ENCODE measurements at places on chromosomes 16 and 17.

DNA sequence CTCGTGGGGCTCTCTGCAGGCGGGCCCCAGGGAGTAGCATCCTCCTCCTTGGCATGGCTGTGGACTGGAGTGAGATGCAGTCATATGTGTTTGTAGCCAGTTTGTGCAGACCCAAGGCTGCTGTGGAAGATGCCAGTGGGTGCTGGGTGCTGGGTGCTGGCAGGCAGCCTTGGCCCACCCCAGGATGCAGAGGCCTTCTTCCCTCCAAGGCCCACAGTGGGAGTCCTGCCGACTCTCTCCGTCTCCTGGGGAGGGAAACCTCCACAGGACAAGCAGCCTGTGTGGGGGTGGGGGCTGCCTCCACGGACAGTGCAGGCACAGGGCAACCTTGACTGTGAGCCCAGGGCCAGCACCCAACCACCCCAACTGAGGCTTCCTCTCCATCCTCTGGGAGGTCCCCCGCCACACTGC lies 13.8 kb upstream of the TMEM92 start:
- no peak for DNase-seq

GRCh38 chr17:12537436-12537835 lies 128.3 kb upstream of the MYOCD start:
- no peak for DNase-seq

- no peak for DNase-seq
Observed at GRCh38 chr17:80060644-80061043, 24.2 kb downstream of the CCDC40 start.

DNA sequence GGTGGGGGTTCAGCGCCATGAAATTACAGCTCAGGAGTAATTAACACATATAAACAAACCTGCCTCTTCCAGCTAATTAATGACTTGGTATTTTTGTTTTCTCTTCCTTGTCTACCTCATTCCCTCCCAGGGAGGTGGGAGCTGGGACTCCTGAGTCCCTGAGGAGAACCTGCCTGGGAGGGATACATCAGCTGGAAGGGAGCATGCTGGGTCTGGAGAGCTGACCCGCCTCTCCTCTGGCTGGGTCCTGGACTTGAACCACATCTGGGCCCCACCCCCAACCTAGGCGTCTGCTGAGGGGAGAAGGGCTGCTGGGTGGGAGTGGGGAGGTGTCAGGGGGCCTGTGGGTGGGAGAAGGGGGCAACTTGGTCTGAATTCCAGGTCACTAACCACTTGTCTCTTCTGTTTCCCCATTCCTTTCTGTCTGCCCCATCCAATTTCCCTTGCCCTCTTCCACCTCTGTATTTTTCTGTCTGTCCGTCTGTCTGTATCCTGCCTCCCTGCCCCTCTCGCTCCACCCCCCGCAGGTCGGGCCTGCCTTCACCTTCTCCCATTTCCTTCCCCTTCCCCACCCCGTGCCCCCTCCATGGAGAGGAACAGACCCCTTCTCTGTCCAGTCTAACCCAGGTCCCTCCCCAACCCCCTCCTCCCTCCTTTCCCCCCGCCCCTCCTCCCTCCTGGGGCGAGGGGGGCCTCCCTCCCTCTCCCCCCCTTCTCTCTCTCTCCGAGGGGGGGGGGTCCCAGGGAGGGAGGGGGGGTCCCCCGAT lies at the start of gene NLGN2:
Gene NLGN2 (plus strand): TSS at position 361 of the 767 bp plus-strand sequence. CDS start 411 bp downstream, outside the sequence.
- no peak for DNase-seq

- DNase-seq: no peak
Observed at GRCh38 chr17:64091116-64091515, 38.8 kb downstream of the ERN1 start.

GRCh38 chr17:59038734-59039133 lies 67.9 kb downstream of the TRIM37 start:
- DNase-seq: no peak

GRCh38 chr16:50940275-50940854 lies 198.5 kb downstream of the CYLD start:
- no peak for DNase-seq

DNA sequence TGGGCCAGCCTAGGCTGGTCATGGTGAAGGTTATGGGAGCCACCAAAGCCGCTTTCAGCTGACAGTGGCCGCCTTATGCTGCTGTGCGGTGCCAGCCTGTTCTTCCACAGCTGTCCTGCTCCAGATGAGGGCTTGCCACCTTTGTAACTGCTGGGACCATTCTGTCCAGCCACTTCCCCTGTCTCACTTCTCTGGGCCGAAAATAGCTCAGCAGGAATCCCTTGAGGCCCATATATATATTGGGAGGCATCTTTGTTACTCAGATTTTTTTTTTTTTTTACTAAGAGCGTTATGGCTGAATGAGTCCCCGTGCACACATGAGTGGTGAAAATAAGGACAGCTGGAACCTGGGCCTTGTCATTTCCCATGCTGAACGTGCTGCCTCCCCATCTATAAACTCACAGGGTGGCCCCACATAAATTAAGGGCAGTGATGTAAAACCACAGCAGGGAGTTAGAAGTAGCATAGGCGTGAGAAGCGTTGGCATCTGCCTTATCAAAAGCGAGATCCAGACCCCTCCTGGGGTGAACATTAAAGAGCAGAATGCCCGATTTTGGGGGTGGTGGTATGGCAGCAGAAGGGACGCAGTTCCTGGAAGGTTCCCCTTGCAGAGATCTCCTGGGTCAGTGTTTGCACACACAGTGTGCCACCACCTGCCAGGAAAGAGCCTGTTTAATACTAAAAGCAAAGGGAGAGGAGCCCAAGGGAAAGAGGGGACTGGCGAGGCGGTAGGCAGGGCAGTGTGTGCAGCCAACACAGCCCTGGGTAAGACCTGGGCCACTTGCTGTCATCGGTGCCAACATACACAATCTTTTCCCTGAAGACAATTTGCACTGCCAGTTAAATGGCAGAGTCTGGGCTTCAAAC lies 57.8 kb downstream of the USP43 start:
- DNase-seq: no peak

- no peak for DNase-seq
Observed at GRCh38 chr17:21190078-21190477, 23.9 kb downstream of the TMEM11 start.

DNA sequence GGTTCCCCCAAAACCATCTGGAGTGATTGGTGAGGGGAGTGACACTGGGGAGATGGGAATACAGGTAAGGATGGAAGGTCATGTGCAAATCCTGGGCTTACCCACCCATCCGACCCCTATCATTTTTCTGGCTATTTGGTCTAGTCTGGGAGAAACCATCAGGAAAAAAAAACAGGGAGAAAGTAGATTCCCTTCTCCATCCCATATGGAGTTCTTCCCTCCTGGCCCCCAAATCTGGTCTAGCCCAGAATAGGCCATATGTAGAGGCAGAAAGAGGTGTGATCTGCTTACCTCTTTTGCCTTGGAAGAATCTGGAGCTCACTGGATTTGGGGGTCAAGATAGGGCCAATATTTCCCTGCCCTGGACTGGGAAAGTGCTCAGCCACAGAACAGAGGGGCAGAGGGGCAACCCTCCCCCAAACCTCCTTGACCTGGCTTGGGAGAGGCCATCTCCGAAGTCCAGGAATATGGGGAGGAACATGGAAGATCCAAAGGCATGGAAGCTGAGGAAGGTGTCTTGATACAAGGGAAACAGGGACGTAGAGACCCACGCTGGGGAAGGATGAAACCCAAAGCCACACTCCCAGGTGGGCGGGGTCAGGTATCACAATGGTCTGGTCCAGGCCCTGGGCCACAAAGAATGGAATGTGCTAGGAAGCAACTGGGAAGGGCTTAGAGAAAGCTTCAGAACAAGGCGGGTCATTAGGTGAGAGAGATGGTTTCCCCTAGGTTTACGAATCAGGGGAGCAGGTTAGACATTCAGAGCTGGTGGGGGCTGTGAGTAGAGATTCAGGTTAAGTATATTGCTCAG lies 16.2 kb downstream of the CHRNB1 start:
- no peak for DNase-seq

- no peak for DNase-seq
Observed at GRCh38 chr17:55334285-55334684, 69.5 kb downstream of the HLF start.

DNA sequence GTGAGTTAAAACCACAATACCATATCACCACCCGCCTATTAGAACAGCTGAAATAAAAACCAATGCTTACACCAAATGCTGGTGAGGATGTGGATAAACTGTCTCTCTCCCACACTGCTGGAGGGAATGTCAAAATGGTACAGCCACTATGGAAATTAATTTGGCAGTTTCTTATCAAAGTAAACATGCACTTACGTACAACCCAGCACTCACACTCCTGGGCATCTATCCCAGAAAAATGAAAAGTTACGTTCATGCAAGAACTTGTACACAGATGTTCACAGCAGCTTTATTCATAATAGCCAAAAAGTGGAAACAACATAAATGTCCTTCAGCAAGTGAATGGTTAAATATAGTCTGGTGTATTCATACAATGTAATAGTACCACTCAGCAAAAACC lies 173.2 kb upstream of the MYOCD start:
- DNase-seq: no peak

- no peak for DNase-seq
Observed at GRCh38 chr16:87295259-87295658, 21.9 kb downstream of the C16orf95 start.

- no peak for DNase-seq
Observed at GRCh38 chr17:64787921-64788271, 125.8 kb upstream of the SMURF2 start.

GRCh38 chr17:30275911-30276310 lies 15.8 kb downstream of the BLMH start:
- no peak for DNase-seq

DNA sequence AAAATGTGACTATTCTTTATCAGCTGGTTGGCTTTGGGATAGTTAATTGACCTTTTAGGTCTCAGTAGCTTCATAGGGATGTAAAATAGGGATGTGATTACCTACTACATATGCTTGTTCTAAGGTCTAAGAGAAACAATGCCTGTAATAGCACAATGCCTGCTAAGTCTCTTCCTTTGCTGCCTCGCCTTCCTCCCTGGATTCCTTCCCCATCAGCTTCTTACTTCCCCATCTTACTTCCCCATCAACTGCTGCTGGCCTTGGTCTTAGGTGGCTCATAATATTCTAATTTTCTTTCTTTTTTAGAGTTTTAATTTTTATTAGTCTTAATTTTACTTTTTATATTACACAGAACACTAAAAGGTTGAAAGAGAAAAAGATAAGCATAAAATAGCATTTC lies 59.2 kb upstream of the GOT2 start:
- DNase-seq: no peak

DNA sequence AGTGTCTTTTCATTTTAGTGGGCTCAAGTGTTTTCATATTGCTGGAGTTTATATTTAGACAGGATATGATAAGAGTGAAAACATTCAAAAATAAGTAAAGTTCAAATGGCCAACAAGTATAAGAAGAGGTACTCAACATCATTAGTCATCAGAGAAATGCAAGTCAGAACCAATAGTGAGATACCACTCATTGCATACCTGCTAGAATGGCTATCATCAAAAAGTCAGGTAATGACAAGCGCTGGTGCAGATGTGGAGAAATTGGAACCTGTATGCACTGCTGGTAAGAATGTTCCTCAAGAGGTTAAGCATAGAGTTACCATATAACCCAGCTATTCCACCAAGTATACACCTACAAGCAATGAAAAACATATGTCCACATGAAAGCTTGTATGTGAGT lies 87.8 kb downstream of the WNT3 start:
- DNase-seq: no peak

GRCh38 chr16:87276091-87276701 lies 41.0 kb downstream of the C16orf95 start:
- DNase-seq: no peak

- DNase-seq: no peak
Observed at GRCh38 chr16:86610779-86611524, 32.6 kb downstream of the FOXL1 start.

GRCh38 chr17:35519439-35519838 lies 18.0 kb downstream of the SLFN12L start:
- DNase-seq: no peak

- no peak for DNase-seq
Observed at GRCh38 chr16:88684569-88685155, 1.6 kb downstream of the SNAI3 start.

- DNase-seq: peak; percentile 61
Observed at GRCh38 chr17:42659079-42659931, at the start of gene TUBG2. Gene TUBG2 (plus strand): TSS chr17:42659284. CDS start chr17:42659504, 220 bp downstream.

DNA sequence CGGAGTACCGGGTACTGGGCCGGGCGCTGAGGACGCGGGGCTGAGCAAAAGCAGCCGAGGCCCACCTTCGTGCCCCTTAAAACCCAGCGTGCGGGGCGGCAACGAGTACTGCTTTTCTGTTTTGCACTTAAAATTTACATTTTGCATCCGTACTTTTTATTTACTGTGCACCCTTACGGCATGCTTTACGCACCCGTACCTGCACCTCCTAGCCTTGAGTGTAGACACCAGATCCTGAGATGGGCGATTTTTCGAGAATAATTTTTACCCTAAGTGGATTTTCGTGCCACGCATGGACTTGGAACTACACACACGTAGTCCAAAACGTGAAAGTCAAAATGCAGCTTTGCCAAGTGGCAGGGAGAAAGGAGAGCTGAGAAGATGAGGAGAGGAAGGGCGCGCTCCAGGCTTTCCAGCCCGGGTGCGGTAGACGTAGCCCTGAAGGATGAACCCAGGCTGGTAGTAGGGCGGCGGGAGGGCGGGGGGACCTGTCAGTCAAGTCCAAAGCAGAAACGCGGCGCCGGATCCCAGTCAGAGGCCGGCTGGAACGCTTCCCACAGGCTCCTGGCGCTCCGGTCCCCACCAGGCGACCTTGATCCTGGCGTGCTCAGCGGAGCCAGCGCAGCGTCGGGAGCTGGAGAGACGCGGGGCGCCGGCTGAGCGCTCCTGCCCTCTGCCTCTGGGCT lies 1.2 kb upstream of the CBLN1 start:
- no peak for DNase-seq

DNA sequence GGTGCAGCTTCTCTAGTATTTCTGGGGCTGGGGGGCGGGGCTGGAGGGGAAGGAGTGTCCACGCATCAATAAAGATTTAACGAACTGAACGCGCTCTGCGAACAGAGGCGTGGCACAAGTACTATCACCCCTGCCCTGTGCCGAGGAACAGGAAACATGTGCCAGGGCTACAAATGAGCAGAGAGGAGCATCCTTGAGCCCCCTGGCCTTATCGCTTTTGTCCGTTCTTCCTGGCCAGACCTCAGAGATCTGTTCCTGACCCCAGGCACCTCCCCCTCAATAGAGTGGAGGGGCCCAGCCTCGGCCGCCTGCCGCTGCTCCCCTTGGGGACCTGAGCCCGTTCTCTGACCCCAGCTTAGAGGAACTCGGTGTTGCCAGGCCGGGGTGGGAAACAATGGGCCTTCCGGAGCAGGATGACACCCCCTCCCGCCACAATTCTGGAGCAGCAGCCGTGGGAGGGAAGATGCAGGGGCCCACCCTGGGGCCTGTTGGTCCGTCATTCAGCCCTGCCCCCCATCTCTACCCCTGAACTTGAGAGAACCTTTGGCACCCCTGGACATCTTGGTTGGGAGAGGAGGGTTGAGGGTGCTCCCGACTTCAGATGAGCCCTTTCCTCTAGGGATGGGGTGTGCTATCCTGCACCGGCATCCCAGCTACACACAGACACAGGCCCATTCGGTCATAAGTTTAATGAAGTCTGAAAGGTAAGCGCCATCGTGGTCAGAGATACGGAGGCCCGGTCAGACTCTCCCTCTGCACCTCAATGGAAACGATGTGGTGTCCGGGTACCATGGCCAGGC lies 1.1 kb downstream of the NAA38 start:
- no peak for DNase-seq

- DNase-seq: no peak
Observed at GRCh38 chr17:5817475-5818395, 233.4 kb upstream of the NLRP1 start.

- no peak for DNase-seq
Observed at GRCh38 chr16:79798416-79799053, 198.0 kb upstream of the MAF start.
